ENCODE measurements at places on chromosomes 4 and X.

GRCh38 chr4:144645631-144646522, at the start of gene HHIP:
HHIP (plus strand) TSS chr4:144646156; CDS start chr4:144646676, 520 bp downstream.
- DNase-seq: peak; percentile 42

GRCh38 chrX:21837056-21837455, 2.4 kb upstream of the MBTPS2 start:
- DNase-seq: no peak

GRCh38 chr4:106677213-106677612, 308.6 kb upstream of the GIMD1 start:
- no peak for DNase-seq

DNA sequence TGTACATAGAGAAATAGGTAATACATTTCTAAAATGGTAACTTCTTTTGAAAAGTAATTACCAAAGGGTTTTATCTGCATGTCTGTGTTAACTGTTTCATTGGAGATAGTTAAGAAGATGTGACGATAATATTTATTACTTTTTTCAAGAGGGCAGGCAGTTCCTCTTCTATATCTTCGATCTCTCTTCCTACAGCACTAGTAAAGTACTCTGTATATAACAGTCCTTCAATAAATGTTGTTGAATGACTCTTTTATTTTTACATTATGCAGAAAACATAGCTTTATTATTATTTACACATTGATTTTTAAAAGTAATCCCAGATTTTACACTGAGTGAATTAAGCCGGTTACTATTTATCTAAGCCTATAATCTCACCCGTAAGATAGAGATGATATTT, 51.8 kb downstream of the TMPRSS11E start:
- no peak for DNase-seq

DNA sequence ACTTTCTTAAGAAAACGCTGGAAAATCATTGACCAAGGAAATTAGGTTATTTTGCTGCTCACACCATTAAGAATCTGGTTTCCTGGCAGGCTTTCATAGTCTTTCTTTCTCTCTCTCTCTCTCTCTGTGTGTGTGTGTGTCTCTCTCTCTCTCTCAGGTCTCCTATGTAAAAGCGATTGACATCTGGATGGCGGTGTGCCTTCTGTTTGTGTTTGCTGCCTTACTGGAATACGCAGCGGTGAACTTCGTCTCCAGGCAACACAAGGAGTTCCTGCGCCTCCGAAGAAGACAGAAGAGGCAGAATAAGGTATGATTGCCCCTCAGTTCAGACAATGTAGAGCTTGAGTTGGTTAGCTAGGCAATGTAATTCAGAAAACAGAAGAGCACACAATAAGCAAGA, 161.2 kb downstream of the GLRA2 start:
- no peak for DNase-seq

GRCh38 chr4:1592709-1593417, 91.2 kb downstream of the FAM53A start:
- DNase-seq: no peak

DNA sequence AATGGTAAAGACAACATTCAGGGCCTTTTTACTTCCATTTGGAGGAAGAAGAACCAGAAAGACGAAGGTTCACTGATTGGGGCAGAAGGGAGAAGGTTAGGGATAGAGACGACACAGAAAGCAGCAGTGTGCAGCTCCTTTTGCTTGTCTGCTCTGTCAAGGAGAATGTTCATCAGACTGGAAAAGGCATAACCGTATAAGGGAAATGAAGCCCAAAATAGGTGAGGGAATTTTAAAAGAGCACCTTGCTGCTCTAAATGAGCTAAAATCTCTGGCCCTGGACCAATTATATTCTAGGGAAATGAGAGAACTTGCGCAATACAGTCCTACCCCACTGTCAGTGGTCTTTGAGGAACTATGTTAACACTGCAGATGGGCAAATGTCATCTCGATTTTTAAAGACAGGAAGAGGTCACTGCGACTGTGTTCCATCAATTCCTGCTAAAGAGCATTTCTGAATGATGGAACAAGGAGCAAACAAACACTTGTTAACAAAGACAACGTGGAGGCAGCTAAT, 909.8 kb upstream of the FTHL17 start:
- DNase-seq: no peak

DNA sequence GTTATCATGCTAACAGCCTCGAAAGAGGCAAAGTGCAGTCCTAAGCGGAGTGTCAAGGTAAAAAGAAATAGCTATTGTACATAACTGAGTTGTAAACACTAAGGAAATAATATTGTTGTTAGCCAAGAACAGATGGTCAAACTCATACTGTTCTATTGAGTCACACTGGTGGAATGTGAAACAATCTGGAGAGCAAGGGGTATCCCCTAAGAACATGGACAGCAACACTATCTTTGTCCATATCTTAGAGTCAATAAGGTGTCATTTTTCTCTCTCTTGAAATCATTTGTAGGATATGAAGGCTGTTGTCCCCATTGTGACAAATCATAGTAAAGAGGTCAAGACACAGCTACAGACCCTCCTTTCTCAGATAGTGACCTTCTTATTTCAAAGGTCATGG, 4.5 kb upstream of the PDGFC start:
- no peak for DNase-seq

DNA sequence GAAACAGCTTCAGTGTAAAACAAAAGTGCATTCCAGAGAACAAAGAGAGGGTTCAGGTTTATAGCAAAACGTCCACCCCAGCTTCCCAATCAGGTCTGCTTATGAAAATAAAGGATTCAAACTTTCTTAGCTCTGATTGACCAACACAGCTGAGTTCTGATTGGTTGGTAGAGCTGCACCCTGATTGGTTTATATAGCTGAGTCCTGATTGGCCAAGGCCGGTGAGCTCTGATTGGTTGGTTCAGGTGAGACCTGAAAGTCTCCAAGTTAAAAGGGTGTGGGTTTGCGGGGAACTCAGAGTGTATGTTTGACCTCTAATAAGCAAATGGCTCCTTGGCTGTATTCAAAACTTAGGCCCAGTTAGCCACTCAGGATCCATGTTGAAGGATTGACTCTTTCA, 20.9 kb downstream of the CLRN2 start:
- DNase-seq: no peak
